ENCODE measurements at places on chromosomes 7 and 10.

DNA sequence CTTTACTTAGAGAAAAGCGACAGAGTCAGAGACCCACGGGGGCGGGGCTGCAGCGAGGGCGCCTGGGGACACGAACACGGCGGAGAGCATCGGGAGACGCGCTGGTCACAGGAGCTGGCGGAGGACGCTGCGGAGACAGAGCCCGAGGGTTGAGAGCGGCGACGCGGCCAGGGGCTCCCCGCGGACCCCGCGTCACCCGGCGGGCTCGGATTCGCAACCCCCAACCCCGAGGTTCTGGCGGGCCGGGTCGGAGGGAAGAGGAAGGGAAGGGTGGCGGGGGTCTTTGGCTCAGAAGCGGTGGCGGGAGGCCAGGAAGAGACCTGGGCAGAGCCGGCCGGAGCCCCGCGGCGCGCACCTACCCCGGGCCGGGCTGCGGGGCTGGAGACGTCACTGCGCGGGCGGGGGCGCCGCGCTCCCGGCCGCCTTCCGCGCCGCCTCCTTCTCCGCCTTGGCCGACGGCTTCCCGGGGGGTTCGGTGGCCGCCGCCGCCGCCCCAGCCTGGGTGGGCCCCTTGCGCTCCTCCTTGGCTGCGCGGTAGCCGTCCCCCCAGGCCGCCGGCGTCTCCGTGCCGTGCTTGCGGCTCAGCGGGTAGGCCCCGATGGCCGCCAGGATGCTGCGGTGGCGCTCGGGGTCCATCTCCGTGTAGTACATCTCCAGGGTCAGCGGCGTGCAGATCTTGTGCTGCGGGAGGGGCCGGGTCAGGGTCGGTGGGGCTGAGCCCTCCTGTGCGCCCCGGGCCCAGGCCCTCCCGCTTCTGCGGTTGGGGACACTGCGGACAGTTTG is 11.1 kb downstream of the CALY start:
- no peak for DNase-seq

DNA sequence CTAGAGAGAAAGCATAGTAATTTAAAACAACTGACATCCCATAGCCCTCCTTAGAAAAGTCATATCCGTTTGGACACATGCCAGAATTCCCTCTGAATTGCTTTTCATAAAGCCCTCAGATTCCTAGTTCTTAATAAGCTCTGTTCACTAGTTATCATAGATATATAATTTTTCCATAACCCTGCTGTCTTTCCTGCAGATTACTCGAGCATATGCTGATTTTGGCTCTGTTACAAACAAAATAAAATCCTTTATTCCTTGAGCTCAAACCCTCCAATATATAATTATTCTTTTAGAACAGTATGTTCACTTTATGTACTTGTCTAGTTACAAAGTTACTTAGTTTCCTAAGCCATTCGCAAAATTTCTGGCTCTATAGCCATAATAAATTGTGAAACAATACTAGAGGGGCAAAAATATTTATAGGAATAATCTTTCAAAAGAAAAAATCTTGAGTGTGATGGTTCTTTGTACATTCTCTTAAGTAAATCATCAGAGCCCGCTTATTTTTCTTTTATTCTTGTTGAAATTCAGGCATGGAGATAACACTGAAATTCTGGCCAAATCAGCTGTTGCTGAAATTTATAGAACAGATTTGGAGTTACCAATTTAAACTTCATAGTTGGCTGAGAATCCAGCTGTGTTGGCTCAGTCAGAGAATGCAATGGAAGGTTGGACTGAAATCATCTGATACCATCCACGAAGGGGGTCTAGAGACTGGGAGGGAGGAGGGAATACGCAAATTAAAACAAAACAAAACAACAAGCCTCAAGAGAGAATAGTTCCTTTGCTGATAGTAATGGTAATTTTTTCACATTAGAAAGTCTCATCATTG is 146.1 kb upstream of the TMEM196 start:
- no peak for DNase-seq

DNA sequence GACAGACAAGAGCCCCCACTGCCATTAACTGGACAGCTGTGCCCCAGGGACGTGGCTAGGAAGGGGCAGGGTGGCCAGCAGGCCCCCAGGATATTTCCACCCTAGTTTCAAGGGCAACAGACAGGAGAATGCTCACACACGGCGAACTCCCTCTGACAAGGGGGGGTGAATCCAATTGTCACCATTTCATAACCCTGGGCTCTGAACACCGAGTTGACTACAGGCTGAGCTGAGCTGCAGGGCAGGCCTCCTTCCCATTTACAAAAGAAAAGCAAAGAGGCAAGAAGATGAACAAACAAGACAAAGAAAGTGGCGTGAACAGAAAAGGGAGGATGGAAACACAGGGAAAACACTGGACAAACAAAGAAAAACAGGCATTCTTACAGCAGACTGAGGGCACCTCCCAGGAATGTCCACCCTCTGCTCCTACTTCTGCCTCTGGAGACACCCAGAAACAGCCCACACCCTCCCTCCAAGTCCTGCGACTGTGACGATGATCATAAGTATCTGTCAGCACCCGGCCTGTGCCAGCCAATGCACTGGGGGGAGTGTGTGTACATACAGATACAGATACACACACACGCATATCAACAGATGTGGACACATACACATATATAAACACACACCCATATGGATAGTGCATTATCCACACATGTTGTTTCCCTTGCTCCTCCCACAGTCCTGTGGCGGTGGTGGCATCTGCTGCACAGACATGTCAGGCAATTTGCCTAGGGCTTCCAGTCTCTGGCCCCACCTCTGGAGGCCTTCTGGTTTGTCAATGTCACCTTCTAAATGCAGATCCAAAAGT is 66.2 kb downstream of the FAM53B start:
- DNase-seq = no peak

GRCh38 chr7:123795917-123796316 is 47.1 kb upstream of the WASL start:
- DNase-seq = no peak

GRCh38 chr7:144656965-144657517 is 178.8 kb downstream of the TPK1 start:
- DNase-seq = peak; percentile 58

DNA sequence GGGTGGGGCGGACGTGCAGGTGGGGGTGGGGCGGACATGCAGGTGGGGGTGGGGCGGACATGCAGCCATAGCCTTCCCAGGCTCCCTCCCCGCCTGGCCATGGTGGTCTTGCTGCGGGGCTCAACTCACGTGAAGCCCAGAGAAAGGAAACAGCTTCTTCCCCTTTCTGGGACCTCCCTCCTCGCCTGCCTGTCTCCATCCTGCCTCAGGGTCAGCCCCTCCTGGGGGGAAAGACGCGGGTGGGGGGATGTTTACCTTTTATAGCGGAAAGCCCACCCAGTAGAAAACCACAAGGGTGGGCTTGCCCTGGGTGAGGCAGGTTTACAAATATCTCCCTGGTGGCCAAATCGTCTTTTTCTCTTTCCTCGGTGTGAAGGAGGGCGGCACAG is 520.0 kb downstream of the GLRX3 start:
- DNase-seq = peak; percentile 29

GRCh38 chr10:74026428-74027015 is 28.6 kb downstream of the VCL start:
- no peak for DNase-seq

- DNase-seq = no peak
Measured at GRCh38 chr7:106865130-106866041, at the start of gene PIK3CG. Gene PIK3CG (plus strand): TSS chr7:106865282. CDS start chr7:106867562, 2,280 bp downstream.

- peak; percentile 63 for DNase-seq
Measured at GRCh38 chr10:111247781-111248389, 171.1 kb downstream of the ADRA2A start.

- no peak for DNase-seq
Measured at GRCh38 chr10:75717126-75717916, 285.9 kb downstream of the LRMDA start.

GRCh38 chr10:98533746-98534445 is 87.2 kb upstream of the HPS1 start:
- DNase-seq = no peak

- DNase-seq = no peak
Measured at GRCh38 chr7:79610748-79611304, 157.4 kb upstream of the MAGI2 start.

DNA sequence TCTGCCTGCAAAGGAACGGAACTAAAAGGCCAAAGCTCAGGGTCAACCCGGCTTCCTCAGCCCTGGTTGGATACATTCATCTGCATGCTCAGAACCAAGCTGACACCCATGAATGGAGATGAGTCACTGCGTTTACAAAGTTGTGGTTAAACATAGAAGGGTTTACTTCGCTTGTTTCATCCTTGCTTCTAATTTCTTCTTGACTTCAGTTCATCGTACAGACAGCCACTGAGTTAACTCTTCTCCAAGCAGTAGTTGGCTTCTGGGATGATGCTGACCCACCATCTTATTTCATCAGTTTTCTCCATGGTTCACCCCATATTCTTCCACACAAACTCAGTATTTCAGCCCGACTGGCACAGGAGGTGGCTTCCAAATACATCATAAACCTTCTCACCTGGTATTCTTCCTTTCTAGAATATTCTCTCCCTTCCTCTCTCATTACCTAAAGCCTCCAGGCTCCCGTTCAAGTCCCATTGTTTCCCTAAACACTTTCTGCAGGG is 166.3 kb upstream of the RNF32 start:
- peak; percentile 54 for DNase-seq

GRCh38 chr10:133253361-133253955 is 15.8 kb downstream of the VENTX start:
- DNase-seq = no peak

- DNase-seq = no peak
Measured at GRCh38 chr10:101901340-101901739, 57.7 kb upstream of the KCNIP2 start.

DNA sequence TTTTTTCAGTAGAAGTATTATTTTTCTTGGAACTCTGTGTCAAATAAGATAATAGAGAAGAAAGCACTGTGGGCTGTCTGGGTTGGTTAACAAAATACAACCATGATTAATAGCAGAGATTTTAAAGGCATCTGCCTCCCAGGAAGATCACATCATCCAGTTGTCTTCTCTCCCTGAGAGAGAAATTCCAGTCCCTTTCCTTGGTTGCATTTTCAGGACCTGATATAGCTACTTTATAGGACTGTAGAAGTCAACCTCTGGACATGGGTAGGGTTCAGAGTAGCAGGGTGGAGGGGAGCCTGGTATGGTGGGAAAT is 309.9 kb upstream of the IGFBP3 start:
- no peak for DNase-seq

- no peak for DNase-seq
Measured at GRCh38 chr10:90313576-90314325, 544.1 kb downstream of the HTR7 start.

DNA sequence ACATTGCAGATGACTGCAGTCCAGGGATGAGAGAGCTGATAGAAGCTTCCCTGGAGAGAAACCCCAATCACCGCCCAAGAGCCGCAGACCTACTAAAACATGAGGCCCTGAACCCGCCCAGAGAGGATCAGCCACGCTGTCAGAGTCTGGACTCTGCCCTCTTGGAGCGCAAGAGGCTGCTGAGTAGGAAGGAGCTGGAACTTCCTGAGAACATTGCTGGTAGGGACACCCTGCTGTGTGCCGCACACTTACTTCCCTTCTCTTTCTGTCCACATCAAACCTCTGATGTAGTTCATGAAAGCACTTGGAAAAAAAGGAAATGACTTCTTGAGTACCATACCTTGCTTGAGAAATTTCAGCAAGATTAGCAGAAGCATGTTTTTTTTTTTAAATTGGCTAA is 25.3 kb downstream of the MAP3K8 start:
- DNase-seq = no peak

DNA sequence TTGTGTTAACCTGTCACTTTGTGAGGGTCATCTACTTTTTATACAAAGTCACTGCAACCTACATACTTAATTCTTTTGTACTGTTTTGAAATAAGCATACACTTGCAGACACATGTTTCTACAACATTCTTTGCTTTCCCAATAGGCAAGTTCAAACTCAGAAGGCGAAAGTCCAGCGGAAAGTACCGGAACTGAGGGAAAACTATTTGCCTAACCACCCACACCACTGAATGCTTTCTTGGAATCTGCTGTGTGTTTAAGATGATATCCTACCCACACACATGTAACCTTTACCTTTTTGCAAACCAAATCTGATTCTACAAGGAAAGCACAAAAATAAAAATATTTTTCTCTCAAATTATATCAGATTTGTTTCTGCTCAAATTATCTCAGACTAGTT is 139.4 kb upstream of the AGR3 start:
- DNase-seq = no peak

- no peak for DNase-seq
Measured at GRCh38 chr7:100829150-100829716, 1.9 kb upstream of the EPHB4 start.

GRCh38 chr10:129334266-129334665 is 132.8 kb upstream of the MGMT start:
- no peak for DNase-seq

- DNase-seq = no peak
Measured at GRCh38 chr10:44938956-44939355, 20.6 kb upstream of the RASSF4 start.

DNA sequence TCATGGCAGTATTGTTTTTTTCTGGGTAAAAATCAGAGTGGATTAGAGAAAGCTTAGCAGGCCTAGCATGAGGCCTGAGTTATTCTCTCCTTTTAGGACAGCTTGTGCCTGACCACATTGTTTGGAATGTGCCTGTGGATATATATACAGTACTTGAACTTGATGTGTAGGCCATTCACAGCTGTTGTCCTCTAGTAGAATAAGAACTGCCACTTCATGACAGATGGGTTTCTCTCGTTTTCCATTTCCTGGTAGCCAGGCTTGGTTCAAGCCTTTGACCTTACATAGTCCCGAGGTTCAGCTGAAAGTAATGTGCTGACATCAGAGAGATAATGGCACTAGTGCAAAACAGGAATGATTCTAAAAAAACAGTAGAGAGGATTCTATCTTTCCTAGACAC is 473.9 kb downstream of the AUTS2 start:
- DNase-seq = no peak

DNA sequence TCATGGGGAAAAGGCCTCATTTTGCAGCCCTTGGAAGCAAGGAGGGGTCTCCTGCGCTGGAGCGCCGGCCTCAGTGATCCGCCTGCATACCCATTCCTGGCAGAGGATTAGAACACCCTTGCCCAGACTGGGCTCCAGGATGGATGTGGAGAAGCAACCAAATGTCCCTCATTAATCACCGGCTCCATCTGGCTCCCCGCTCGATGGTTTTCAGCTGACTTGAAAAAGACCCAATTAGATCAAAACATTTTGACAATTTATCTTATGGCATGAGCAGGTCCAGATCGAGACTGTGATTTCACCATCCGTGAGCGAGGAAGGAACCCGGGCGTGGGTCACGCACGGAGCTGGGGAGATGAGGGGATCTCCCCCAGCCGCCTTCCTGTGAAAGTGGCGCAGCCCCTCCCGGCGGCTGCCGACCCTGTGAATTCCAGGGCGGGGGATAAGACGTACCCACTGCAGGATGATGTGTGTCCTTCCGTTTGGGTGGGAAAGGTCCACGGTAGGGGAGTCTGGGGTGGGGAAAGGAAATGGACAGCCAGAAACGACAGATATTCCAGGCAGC is 141.6 kb downstream of the EMX2 start:
- DNase-seq = no peak
